ENCODE measurements at places on chromosomes 1 and 21. TPM values are rescaled to one million over a fixed set of nuclear protein-coding genes. Genes with fewer than 3 reads are reported as not detected.

- no peak for DNase-seq
These were observed 404 bp downstream of the LRRC8C start for GRCh38 chr1:89633248-89633799.

GRCh38 chr21:35581640-35582039 lies 478.7 kb downstream of the SETD4 start:
- DNase-seq: no peak

- no peak for DNase-seq
These were observed 114.1 kb downstream of the TNR start for GRCh38 chr1:175629318-175629694.

DNA sequence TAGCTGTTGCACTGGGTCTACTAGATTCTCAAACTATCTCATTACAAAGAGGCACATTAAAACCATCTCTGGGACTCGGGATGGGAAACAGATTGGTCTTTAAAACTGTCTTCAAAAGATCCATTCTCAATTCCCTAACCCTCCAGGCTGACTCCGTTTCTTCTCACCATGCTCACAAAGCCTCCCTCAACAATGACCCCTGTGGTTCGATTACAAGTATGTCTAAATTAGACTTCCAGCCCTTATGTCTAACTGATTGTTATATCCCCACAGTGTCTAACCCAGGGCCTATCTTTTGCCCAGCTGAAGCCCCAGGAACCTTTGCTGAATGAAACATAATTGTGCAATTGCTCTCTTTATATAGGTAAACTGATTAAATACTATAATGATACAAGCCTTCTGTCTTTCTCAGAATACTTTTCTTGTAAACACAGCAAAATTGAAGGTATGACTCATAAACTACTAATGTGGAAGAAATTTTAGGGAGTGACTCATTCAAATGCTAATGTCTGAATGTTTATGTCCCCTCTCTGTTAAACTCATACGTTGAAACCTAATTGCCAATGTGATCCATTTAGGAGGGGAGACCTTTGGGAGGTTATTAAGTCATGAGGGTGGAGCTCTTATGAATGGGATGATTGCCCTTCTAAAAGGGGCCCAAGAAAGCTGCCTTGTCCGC lies 65.6 kb upstream of the DAB1 start:
- no peak for DNase-seq

- no peak for DNase-seq
These were observed 208.9 kb upstream of the C1orf174 start for GRCh38 chr1:4108758-4109627.

- DNase-seq: peak; percentile 24
These were observed 21.2 kb upstream of the PRKACB start for GRCh38 chr1:84122780-84123382.

GRCh38 chr1:218462587-218462986 lies 117.5 kb downstream of the TGFB2 start:
- no peak for DNase-seq

- no peak for DNase-seq
These were observed 53.7 kb downstream of the HSF2BP start for GRCh38 chr21:43605320-43606215.

- peak; percentile 94 for DNase-seq
These were observed 22.1 kb upstream of the TDRD10 start for GRCh38 chr1:154479764-154480421.

GRCh38 chr1:113684153-113684541 lies 75.1 kb downstream of the PHTF1 start:
- peak; percentile 42 for DNase-seq

The TMPRSS2 gene
- not detected for total RNA-seq
